ENCODE measurements at places on chromosomes 16 and 17. TPM values are rescaled to one million over a fixed set of nuclear protein-coding genes. Genes with fewer than 3 reads are reported as not detected.

LONP2 gene
- 57.3 TPM for total RNA-seq

GAS2L2 gene
- total RNA-seq, result 0.27 TPM

DNA sequence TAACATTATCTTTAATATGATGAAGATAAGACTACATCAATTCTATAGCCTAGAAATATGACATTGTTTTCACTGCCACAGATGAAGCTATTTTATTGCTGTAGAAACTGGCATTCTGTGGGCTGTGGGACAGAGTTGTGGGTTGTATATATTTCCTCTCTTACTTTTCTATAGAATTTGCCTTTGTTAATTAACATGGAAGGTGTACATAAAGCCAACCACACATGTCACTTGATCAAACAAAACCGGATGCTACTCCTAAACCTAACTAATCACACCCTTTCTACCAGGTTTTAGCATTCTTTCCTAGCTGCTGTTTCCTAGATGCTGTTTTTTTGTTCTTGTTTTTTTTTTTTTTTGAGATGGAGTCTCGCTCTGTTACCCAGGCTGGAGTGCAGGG is 81.2 kb upstream of the ATP2A3 start:
- DNase-seq, result no peak

DNA sequence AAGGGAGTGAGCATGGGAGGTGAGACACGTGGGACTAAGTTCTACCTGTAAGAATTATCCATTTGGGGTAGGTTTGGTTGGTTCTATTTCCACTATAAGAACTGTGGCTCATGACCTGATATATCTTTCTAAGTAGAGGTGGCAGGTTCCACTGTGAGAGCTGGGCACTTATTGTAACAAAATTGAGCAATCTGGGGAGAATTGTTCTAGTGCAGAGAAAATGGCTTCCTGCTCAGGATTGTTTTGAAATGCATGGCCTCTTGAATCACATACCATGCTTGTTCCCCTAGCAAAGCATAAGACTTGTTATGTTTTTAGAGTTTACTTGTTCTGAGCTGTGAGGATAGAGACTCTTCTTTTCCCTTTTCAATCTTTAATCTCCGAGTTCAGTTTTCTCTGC is 125.9 kb downstream of the MAP2K6 start:
- DNase-seq, result no peak

GRCh38 chr17:82668024-82668630 is 19.9 kb upstream of the WDR45B start:
- DNase-seq, result no peak

DNA sequence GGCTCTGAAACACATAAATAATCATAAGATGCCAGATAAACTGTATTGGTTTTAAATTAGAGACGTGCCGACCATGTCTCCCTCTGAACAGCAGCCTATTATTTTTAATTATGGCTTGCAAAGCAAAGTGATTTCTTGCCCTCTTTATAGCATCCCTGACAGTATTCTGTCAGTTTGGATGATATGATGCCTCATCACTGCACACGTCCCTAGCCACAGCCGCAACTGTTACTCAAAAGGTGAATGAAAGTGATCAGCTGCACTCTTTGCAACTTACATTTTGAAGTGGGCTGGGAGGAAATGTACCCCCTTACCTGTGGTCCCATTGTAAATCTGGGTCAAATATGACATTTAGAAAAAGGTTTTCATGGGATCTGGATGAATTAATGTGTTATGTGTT is 389.9 kb downstream of the MAF start:
- no peak for DNase-seq

KRT25 gene
- not detected for total RNA-seq

RHBDL1 gene
- 8.2 TPM for total RNA-seq

- peak; percentile 77 for DNase-seq
These were observed 82.3 kb downstream of the ARHGAP23 start for GRCh38 chr17:38510421-38511149.

DNA sequence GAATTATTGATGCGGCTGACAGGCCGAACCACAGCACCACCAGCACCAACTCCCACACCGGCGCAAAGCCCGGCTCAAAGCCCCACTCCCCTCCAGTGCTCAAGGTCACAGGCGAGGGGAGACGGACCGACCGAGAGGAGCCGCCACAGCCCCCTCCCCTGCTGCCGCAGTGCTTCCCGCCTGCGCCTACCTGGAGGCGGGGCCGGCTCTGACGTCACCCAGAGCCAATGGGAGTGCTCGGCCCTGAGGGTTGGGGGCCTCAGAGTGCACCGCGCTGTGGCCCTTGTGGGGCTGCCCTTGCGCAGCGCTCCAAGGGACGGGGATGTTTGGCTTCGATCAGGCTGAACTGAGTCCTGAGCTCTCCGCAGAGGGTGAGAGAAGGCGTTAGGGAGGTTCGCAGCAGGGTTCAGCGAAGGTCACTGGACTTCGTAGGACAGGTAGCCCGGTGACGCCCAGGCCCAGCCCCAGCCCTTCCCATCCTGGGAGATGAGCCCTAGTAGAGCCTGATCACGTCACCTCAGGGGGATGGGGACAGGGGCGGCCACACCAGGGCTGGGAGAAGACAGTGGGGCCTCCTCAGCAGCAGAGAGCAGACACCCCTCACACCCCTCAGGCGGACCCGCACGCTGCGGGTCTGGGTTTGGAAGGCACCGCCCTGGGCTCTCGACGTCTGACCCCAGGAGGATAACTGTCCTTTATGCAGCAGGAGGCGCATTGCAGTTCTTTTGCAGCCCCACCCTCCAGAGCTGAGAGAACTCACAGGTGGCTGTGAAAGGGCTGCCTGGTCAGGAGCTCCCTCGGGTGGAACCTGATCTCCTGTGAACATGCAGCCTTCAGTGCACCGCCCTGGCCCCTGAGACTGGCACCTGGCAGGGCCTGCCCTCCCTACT is 1.5 kb downstream of the NDRG4 start:
- DNase-seq, result peak; percentile 91

MIF4GD gene
- 12.8 TPM for total RNA-seq

DNA sequence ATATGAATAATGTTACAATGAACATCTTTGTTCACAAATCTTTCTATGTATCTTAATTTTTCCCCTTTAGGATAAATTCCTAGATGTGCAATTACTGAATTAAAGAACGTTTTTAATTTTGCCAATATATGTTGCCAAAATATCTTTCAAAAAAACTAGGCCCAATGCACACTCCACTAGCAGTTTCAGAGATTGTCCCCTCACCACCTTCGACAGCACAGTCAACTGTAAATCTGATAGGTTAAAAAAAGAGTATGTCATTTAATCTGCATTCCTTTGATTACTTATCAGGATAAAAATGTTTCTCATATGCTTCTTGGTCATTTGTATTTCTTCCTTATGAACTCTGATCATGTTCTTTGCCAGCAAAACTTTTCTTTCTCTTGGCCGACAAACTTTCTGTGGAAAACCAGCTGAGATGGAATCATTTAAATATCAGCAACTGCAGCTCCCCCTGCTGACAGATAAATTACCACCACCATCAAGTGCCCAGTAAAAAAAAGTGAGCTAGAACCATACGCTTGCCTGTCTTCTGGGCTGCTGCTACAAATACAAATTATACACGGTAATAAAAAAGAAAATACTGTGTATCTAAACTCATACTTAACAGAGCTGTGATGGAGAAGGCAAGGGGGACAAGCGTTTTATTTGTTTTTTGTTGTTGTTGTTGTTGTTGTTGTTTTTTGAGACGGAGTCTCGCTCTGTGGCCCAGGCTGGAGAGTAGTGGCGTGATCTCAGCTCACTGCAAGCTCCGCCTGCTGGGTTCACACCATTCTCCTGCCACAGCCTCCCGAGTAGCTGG is 19.6 kb upstream of the KANSL1 start:
- peak; percentile 47 for DNase-seq

NPIPA5 gene
- total RNA-seq, result 1.2 TPM

- no peak for DNase-seq
These were observed 12.8 kb downstream of the PHF12 start for GRCh38 chr17:28938552-28938951.

GRCh38 chr16:46822270-46822669 is 8.7 kb downstream of the C16orf87 start:
- no peak for DNase-seq

All from glutamatergic neuron (in vitro differentiated cells).